Melanocyte of skin (primary cell): ENCODE measurements at places on chromosomes 5 and 9. TPM values are rescaled to one million over a fixed set of nuclear protein-coding genes. Genes with fewer than 3 reads are reported as not detected.

The C6 gene
- not detected in 2 replicates for total RNA-seq

The OBP2B gene
- total RNA-seq, result not detected in 2 replicates

The UBE2QL1 gene
- under 0.01 TPM in 1 of 2 replicates, not detected in the other for total RNA-seq

The OR1Q1 gene
- not detected in 2 replicates for total RNA-seq

The CRB2 gene
- not detected in 2 replicates for total RNA-seq

The SLC34A1 gene
- total RNA-seq, result 0.69 TPM in 1 of 2 replicates, not detected in the other

The RNF208 gene
- not detected in 2 replicates for total RNA-seq
